T-helper 2 cell (primary cell): ENCODE measurements at places on chromosomes 13 and 19.

- DNase-seq, result no peak
Observed at GRCh38 chr13:71935166-71935840, 68.3 kb upstream of the DACH1 start.

- no peak for DNase-seq
Observed at GRCh38 chr13:98171900-98172589, 5.0 kb downstream of the RNF113B start.

DNA sequence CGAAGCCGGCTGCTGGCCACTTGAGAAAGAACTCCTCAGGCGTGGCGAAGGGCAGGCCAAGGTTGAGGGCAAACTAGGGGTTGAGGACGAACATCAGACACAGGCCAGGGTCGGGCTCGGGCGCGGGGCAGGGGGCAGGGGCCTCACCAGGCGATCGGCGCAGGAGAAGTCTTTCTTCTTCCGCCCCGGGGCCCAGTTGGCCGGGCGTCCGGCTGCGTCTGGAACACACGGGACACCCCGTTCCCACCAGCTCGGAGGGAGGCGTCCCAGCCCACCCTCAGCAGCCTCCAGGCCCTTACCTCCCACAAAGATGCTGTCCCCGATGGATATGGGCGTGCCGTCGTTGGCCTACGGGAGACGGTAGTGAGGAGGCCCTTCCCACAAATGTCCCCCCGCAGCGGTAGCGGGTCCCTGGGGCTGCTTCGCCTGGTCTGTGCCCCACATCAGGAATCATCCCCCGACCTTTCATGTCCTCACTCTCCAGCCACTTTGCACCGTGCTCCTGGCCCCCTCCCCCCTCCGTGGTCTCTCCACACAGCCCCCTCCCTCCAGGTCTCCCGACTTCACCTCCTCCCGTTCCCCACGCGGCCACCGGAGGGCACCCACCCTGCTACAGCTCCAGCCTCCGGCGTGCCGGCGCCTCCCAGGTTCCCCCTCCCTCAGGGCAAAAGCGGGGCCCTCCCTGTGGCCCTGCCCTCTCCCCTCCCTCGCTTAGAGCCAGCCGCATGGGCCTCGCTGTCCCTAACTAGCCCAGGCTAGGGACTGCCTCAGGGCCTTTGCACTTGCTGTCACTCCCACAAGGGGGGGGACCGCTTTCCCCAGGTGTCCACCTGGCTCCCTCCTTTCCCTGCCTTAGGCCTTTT is 4.8 kb downstream of the PNKP start:
- peak; percentile 51 for DNase-seq

DNA sequence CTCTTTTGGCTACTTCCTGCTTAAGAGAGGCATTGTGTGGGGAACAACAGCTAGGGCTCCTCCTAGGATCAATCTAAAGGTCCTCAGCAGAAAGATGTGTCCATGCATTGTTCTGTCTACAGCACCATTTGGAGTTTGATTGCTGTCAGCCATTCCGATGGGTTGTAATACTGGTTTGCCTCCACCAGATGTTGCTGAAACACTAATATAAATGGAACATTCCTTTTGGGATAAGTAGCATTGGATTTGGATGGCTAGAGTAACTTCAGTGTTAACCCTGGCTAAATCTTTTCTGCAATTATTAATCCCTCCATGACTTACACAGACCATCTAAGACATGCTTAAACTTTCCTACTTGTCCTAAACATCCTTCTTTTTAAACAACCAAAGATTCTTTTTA is 104.2 kb downstream of the TDRD3 start:
- DNase-seq, result no peak

GRCh38 chr19:45075301-45076028 is 813 bp downstream of the ZNF296 start:
- DNase-seq, result no peak

- DNase-seq, result no peak
Observed at GRCh38 chr19:48186015-48186414, 15.5 kb downstream of the ZSWIM9 start.

DNA sequence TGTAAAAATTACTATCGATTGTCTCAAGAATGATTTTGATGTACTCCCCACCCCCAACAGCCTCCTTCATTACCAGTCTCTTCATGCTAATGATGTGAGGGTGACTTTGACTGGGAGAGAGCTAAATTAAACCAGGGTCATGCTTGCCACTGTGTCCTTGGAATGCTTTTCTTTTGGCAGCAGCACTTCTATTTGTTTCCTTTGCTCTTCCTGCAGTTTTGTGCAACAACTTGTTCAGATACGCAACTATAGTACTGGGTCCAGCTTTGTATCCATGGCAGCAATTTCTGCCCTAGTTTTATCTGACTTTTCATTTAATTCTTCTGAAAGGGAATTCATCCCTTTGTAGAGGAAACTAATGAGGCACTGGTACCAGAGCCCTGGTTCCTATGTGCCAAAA is 2792.1 kb downstream of the PCDH9 start:
- no peak for DNase-seq
